SHP77 (cell line): ENCODE measurements at places on chromosomes 4 and X.

GRCh38 chr4:61079427-61079826 is 120.7 kb upstream of the ADGRL3 start:
- DNase-seq: no peak

DNA sequence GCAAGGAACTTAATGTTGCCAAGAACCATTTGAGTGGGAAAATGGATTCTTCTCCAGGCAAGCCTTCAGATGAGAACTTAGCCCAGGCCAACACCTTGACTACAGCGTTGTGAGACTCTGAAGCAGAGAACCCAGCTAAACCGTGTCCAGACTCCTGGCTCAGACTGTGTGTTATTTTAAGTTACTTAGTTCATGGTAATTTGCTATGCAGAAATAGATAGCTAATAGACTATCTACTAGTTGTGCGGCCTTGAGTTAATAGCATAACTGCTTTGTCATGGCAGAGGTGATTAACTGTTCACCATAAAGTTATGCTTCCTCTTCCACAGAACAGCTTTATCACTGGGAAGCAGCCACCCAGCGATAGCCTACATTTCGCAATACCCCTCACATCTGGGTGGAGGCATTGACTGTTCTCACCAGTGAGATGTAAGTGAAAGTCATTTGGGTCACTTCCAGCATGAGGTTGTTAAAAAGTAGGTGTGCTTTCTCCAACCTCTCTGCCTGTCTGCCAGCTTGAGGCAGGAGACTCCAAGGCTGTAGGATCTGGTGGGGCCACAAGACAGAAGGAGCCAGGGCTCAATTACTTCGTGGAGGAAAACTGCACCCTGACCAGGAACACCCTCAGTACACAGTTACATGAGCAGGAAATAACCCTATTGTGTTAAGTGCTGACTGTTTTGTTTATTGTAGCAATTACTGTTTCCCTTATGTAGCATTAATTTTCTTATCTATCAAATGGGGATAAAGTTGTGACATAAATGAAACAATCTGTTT is 94.2 kb downstream of the GPAT3 start:
- DNase-seq: no peak

- DNase-seq: no peak
These were observed 28.3 kb downstream of the TMEM144 start for GRCh38 chr4:158238575-158238974.

GRCh38 chrX:125093852-125094251 is 225.8 kb upstream of the TEX13C start:
- DNase-seq: no peak

- no peak for DNase-seq
These were observed 120.4 kb downstream of the GATB start for GRCh38 chr4:151640381-151640780.

GRCh38 chr4:35982318-35982717 is 262.0 kb downstream of the ARAP2 start:
- DNase-seq: no peak

DNA sequence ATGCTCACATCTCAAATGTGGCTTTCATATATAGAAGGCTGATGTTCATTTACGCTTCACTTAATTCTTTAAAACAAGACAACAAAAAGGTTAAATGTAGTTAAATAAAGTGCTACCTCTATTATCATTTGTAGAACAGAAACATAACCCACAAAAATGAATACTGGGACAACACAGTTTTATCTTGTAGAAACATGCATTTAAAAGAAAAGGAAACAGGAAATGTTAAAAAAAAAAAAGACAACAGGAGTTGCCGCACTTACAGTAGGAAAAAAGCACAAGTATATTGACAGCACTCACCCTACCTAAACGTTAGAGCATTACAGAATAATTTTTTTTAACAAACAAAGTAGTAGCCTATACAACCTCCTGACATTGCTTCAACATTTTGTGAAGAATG is 4.8 kb downstream of the THOC2 start:
- DNase-seq: no peak

DNA sequence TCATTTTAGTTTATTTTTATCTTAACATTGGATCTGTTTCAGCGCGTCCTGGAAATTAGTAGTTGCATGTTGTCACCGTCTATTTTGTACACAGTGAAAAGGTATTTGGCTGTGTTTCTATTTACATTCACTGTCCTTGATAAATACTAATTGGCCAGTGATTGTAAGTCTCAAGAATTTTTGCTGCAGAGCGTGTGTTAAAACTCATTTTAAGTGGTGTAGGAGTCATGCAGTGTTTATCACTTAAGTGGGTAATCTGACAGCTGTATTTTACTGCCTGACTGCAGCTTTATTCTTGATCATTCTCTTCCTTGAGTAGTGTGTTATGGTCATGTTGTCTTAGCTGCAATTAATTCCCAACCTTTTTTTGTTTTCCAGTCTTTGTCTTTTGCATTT is 9.8 kb downstream of the GUCY1A1 start:
- DNase-seq: no peak

DNA sequence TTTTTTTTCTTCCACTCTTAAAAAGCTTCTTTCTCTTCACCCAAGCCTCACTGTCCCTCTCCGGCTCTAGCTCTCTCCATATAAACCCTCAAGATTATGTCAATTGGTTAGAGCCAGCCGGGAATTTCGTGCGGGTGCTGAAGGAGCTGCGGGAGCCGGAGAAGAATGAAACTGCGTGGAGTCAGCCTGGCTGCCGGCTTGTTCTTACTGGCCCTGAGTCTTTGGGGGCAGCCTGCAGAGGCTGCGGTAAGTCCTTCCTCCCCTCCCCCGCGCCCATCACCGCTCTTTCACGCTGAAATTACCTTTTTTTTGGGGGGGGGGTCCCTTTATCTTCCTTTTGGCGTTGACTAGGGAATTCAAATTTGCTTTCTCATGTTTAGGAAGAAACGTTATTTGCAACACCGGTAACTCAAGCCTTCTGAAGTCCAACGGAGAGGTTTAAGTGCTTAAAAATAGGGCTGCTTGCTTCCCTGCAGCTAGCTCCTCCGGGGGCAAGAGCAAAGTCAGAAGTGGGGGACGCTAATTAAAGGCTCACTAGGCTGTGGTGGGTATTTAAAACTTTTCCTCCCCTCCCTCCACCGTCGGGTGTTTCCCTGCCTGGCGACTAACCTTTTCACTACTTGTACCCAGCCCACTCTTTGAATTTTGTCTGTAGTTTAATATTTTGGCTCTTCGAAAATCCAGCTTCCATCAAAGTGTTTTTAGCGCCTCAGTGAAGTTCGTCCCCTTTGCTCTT is 491 bp downstream of the COL4A5 start:
- DNase-seq: no peak

GRCh38 chrX:49879656-49880277 is 483 bp downstream of the USP27X start:
- DNase-seq: no peak

GRCh38 chrX:42707742-42708141 is 70.2 kb downstream of the PPP1R2C start:
- DNase-seq: no peak

DNA sequence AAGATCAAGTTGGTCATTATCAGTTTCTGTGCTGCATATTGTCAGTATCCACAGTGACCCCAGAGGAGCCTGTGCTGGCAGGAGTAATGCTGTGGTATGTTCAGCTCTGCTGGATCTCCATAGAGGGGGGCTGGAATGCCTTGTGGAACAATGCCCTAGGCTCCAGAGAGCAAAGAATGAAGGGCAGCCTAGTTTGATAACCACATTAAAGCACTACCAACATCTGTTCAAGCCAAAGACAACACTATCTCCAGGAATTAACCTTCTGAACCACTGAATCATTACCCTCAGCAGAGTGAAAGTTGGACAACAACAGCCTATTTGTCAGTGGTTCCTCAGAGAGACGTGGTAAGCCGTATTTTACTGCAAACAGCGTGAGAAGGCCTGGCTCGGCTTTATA is 192.3 kb upstream of the CXorf66 start:
- DNase-seq: no peak

GRCh38 chrX:155215443-155216178 is 649 bp upstream of the VBP1 start:
- no peak for DNase-seq

GRCh38 chr4:19026281-19026680 is 1004.7 kb upstream of the LCORL start:
- DNase-seq: no peak

DNA sequence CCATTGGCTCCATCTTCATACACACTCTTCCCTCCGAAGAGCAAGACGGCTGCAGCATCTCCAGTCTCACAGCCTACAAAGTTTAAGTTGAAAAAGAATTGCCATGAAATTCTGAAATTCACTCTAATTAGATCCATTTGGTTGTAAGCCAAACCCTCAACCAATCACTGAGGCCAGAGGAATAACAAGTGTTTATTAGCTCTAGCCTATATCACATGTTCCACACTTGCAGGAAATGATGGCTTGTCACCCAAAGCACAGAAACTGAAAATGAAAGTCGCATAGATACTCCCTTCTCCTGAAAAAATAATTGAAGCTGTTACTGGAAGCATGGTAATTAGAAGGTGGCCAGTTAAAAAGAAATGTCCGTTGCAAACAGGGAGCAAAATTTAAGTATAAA is 1071.8 kb downstream of the CCSER1 start:
- DNase-seq: no peak

- no peak for DNase-seq
These were observed 22.8 kb downstream of the GPRIN3 start for GRCh38 chr4:89284828-89285227.

- DNase-seq: no peak
These were observed 29.5 kb downstream of the CXXC4 start for GRCh38 chr4:104465201-104465600.
